ENCODE measurements at places on chromosomes 16 and 17. TPM values are rescaled to one million over a fixed set of nuclear protein-coding genes. Genes with fewer than 3 reads are reported as not detected.

The TOX3 gene
- 3.7 TPM for total RNA-seq

The RNPS1 gene
- total RNA-seq, result 116 TPM

The NAGS gene
- total RNA-seq, result 7.1 TPM

The MYH2 gene
- total RNA-seq, result 1.0 TPM

DNA sequence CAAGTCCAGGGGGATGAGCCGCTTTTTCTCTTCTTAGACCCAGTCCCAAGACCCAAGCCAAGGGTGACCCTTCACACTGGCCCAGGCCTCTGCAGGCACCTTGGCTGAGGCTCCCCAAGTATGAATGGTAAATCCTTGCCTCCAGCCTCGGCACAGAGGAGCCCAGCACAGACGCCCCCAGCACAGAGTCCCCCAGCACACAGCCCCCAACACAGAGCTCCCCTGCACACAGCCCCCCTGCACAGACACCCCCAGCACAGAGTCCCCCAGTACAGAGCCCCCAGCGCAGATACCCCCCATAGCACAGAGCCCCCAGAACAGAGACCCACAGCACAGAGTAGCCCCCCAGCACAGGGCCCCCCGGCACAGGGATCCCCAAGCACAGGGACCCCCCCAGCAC, 1.0 kb upstream of the MCRIP2 start:
- no peak for DNase-seq

- no peak for DNase-seq
Measured at GRCh38 chr17:57505841-57506773, 239.0 kb downstream of the CCDC182 start.

DNA sequence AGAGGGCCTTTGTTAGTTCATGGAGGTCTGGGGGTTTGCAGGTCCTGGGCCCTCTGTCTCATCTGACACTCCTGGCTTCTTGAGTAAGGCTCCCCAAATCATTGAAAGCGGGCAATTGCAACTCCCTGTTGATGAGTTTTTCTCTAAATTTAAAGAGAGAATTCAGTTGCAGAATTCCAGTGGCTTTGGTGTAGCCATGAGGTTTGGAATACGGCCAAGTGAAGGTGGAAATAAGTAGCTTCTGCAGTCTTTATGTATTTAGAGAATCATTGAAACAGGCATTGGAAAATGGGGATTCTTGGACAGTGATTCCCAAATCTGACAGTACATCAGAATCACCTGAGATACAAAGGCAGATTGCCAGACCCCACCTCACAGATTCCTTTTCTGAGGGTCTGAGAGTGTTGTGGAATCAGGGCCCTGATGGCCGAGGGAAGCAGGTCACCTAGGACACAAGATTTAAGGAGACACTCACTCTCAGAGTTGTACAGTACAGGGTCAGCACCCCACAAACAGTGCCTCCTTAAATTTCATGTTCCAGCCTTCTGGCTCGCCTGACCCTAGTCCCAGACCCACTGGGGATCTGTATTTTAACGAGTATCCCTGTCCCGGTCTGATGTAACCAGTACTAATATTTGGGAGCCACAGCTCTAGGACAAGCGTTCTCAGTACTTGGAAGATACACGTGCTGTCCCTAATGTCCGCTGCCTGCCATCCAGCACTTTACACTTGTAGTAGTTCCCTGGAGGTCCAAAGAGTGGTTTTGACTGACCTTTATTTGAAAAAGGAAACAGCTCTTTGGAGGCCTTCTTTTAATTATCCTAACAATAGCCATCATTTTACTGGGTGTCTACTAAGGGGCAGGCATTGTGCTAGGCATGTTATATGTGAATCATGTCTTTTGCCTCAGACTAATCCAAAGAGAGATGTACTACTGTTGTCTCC, 37.8 kb downstream of the YPEL2 start:
- DNase-seq, result no peak

- DNase-seq, result no peak
Measured at GRCh38 chr16:63100082-63100481, 1063.8 kb upstream of the CDH8 start.

GRCh38 chr16:24822542-24822941, 23.2 kb upstream of the SLC5A11 start:
- DNase-seq, result no peak

- no peak for DNase-seq
Measured at GRCh38 chr16:75052481-75053202, 53.8 kb downstream of the ZNRF1 start.

DNA sequence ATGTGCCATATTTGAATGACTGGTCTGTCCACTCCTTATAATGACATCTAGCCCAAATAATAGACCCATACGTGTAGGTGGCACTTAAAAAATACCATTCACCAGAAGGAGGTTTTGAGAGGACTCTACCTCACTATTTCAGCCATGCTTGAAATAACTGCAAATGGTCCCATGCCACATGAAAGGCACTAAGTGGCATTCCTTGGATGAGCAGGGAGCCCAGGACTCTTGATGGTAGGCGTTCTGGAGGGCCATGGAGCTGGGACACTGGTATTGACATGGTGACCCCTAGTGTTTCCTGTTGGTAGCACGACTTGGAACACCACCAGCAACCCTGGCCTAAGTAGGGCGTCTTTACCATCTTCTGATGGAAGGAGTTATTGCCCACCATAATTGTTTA, 148.7 kb upstream of the ZFHX3 start:
- peak; percentile 71 for DNase-seq

GRCh38 chr17:72233986-72234385, 113.2 kb downstream of the SOX9 start:
- DNase-seq, result no peak

GRCh38 chr17:17811381-17812210, 25.2 kb downstream of the SREBF1 start:
- DNase-seq, result no peak

- DNase-seq, result no peak
Measured at GRCh38 chr17:40799859-40800258, at the start of gene KRT28. KRT28 (minus strand) TSS chr17:40799959; CDS start chr17:40799893, 66 bp downstream.

Data from upper lobe of right lung (tissue), 1 donor.